Breast epithelium (tissue), 4 donors: ENCODE measurements at places on chromosomes 1 and 21. TPM values are rescaled to one million over a fixed set of nuclear protein-coding genes. Genes with fewer than 3 reads are reported as not detected.

GRCh38 chr21:45515241-45516061 lies 26.8 kb downstream of the SLC19A1 start:
- no peak for DNase-seq

DNA sequence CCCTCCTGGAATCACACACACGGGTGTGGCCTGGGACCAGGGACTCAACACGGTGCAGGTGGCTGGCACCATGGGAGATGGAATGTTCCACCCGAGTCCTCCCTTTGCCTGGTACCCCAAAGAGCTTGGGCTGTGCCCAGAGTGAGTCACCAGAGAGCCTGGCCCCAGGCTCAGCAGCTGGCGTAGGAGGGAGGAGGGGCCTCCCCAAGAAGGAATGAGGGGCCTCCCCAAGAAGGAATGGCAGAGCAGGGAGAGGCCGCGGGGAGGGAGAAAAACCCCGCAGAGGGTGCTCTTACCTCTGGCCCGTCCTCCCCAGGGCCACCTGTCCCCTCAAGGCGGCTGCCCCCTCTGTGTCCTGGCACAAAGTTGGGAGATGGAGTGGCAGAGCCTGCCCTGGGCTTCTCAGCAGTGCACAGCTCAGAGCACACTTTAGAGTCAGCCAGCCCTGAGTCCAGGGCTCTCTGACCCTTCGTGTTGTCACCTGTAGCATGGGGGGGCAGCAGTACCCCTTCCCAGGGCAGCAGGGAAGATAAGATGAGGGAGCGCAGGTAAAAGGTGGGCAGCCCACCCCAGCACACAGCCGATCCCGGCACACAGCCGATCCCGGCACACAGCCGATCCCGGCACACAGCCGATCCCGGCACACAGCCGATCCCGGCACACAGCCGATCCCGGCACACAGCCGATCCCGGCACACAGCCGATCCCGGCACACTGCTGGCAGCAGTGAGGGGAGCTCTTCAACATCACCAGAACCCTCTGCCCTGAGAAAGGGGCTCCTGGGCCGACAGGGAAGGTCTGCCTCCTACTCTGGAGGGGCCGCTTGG lies 20.2 kb upstream of the KCNAB2 start:
- DNase-seq, result no peak

- DNase-seq, result no peak
Observed at GRCh38 chr1:198937231-198938031, 298.6 kb downstream of the PTPRC start.

The GJB4 gene
- total RNA-seq, result 0.15 TPM

The RHEX gene
- total RNA-seq, result 4.4 TPM

- no peak for DNase-seq
Observed at GRCh38 chr1:219304227-219305226, 130.8 kb downstream of the LYPLAL1 start.

DNA sequence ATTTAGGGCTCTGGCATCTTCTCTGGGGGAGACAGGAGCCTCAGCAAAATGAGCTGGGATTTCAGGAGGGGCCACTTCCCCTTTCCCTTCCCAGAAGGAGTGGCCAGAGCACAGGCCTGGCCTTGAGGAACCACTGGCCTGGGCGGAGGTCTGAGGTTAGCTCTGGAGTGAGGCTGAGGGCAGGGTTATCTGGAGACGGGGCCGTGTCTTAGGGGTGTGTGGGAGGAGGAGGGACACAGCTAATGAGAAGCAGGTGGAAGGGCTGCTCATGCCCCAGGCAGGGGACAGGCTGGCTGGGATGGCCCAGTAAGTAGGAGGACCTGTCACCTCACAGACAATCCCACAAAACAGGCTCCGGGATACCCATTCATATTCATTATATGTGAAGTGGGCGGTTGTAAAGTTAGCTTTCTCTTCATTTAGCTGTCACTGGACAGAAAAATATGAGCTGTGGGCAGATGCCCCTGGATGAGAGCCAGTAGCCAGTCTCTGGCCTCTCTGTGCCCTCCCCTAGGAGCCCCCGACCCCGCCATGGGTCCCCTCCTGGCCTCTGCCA lies 12.4 kb downstream of the ALX3 start:
- DNase-seq, result no peak

The PRAMEF4 gene
- total RNA-seq, result not detected

DNA sequence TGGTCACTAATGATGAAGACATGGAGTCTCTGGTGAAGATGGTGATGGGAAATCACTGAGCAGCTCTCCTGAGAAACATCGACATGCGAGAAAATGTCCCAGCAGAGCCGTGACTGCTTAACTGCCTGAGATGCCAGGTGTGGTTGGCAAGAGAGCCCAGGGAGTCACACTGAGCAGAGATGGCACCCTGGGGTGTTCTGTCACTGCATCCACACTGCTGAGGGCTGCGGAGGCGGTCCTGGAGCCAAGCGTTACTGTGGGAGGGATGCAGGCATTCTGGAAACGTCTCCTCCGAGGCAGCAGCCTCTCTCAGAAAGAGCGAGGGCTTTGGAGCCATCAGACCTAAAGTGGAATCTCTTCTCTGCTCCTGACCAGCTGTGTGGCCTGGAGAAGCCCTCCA lies 57.2 kb downstream of the EPHB2 start:
- DNase-seq, result no peak

GRCh38 chr21:45838634-45839033 lies 142.9 kb upstream of the COL6A1 start:
- DNase-seq, result no peak

- no peak for DNase-seq
Observed at GRCh38 chr1:8589571-8589970, 227.9 kb downstream of the RERE start.
